ENCODE measurements at places on chromosomes 2 and 18.

- no peak for DNase-seq
These were observed 66.2 kb upstream of the RIT2 start for GRCh38 chr18:43181711-43182110.

- DNase-seq: no peak
These were observed 26.6 kb upstream of the ITGA4 start for GRCh38 chr2:181430406-181431118.

GRCh38 chr2:194730266-194730665 is 926.8 kb upstream of the SLC39A10 start:
- no peak for DNase-seq

DNA sequence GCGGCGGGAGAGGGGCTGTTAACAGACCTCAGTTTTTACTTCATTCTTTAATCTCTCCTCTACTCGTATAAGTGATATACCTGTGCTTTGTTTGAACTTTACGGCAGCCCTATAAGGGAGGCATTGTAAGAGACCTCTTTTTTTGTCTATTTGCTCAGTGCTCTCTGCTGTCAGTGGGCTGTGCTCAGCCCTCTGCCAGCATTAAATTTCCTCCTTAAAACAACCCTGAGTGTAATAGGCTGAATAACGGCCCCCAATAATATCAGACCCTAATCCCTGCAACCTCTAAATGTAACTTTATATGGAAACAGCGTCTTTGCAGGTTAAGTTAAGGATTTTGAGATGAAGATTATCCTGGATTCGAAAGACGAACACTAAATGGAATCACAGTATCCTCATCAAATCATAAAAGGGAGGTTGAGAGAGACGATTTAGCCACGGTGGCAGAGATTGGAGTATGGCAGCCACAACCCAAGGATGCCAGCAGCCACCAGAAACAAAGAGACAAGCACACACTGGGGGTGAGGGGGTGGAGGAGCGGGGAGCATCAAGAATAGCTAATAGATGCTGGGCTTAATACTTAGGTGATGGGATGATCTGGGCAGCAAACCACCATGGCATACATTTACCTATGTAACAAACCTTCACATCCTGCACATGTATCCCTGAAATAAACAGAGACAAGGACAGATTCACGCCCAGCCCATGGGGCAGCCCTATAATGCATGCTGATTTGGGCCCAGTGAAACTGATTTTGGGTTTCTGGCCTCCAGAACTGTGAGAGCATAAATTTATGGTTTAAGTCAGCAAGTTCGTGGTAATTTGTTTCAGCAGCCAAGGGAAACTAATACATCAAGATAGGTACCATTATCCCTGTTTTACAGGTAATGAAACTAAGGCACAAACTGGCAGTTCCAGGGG is 894 bp upstream of the FARSB start:
- DNase-seq: no peak

DNA sequence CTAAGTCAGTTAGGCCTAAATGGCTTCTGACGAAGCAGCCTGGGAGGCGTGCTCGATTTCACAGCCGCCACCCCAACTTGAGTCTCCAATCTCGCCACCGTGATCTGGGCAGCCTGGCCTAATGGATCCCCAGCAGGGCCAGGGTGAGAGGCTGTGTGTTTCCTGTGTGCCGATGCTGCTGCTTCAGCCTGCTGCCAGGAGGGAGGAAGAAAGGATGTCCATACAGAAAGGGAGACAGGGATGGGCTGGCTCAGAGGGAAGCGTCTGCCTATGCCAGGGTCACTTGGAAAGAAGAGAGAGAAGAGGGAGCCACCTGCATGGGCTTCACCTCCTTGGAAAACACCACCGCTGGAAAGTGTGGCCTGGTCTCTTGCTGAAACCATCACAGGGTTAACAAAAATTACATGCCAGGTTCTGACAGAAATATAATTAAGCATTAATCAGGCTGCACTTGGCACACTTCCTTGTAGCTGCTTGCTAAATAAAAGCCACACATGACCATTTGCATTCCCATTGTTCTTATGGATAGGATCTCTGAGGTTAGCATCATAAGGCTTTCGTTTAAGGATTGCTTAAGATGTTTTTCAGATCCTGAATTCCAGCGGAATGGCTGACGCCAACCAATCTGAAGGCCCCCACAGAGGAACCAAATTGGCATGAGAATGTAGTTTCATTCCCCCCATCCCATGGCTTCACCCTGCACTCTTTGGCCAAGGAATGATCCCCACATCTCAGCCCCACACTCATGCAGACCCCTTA is 108.8 kb upstream of the SLC1A4 start:
- DNase-seq: no peak

DNA sequence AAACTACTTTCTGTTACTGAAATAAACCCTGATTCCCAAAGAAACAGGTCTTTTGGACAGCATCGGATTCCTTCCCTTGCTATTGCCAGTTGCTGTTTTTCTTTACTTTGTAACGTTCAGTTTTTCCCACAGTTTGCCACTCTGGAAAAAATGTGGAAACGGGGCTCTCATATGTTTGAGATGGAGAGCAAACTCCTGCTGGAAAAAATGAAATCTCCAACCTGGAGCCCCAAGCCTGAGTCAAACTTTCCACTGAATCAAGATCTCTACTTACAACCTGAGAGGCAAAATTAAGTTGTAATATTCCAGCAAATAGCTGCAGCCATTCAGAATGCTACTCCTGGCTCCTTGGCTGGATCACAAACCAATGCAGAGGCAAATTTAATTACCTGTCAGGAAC is 270.7 kb downstream of the SRBD1 start:
- DNase-seq: no peak

DNA sequence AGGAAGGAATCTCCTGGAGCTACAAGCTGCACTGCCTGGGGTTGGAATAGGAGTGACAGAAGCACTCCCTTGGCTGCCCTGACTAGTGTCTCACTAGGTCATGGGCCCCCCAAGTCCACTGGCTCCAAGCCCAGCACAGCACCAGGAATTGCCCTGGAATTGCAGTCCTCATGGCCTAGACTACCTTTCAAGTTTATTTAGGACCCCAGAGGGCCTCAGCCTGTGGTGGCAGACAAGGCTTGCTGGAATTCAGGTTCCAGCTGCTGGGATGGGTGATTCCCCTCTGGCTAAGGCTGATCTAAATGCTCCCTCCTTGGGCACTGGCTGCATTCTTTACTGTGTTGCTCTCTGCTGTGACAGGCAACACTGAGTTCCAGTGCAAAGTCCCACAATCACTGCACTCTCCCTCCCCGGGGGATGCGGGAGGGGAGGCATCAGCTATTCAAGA is 14.0 kb downstream of the STRADB start:
- no peak for DNase-seq

DNA sequence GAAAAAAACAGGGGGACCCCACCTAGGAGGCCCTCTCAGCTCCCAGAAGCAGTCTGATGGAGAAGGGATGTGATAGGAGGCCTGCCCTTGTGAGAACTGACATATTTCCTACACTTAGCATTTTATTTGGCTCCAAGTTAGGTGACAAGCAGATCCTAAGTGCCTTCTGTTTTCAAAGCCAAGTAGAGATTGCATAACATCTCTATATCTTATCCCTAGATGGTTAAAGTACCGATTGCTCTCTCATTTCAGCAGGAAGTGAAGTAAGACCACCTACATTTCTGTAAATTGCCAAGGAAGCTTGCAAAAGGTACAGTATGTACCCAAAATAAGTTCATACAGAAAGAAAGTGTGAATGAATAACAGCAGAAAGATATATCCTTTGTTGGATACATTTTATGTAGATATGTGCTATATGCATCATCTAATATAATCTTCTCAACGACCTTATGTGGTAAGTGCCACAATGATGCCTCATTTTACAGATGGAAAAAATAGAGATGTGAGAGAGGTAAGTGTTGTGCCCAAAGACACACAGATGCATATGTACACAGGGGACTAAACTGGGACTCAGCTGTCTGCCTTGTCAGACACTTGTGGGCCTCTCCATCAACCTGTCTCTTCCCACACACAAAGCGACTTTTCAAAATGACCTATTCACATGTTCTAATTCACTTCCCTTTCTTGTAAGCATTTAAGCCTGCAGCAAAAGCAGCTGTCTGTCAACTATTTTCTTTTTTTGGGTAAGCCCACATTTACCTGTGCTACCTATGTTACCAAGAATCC is 38.9 kb downstream of the DHRS9 start:
- DNase-seq: no peak

DNA sequence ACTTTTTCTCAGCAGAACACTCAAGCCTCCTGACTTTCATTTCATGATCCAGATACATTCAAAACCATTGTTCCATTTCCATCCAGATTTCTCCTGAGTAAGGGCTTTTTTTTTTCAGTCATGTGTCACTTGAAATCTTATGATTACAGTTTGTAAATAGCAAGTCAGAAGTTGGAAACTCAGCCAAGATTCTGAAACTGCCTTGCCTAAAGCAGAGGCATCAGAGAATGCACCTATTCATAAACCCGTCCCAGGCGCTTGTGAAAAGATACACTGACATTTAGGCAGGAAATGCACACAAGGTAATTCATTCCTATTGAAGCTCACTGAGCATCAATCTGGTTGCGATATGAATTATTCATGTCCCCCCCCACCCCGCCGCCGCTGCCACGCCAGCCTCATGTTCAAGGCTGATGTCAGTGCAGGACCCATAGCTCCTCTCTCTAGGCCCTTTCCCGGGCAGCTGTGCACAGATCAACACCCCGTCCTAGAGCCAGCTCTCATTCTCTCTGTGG is 30.4 kb upstream of the MGAT4A start:
- DNase-seq: no peak

- no peak for DNase-seq
These were observed 772.2 kb downstream of the SUCLG1 start for GRCh38 chr2:83686863-83687262.

GRCh38 chr2:5520463-5520972 is 171.7 kb upstream of the SOX11 start:
- no peak for DNase-seq

DNA sequence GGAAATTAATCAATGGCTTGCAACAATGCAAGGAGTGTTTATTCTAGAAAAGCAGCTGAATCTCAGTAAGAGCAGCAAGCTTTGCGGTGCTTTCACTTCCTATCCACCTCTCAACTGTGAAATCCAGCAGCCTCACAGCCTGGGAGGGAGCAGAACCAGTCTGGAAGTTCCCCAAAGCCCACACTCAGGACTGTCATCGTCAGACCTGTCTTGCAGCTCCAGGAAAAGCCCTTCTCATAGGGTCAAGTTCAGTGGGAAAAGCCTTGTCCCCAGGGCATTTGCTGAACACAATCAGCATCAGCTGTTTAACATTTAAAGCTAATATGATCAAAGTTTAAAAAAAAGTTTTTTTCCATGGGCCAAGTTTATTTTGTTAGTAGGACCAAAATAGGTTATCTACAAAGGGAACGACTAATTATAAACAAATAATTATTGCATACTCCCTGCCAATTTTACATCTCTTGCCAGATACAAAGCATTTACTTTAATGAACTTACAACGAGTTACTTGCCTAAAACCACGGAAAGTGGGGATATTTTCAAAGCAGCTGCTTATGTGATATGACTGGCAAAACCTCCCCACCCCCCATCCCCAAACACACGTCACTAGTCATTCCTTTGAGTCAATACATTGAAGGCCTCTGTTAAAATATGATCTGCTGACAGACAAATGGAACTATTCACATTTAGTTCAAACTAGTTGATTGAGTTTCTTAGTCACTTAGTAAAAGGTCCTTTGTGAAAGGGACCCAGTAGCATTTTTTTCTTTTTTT is 36.8 kb downstream of the PARD6G start:
- no peak for DNase-seq

DNA sequence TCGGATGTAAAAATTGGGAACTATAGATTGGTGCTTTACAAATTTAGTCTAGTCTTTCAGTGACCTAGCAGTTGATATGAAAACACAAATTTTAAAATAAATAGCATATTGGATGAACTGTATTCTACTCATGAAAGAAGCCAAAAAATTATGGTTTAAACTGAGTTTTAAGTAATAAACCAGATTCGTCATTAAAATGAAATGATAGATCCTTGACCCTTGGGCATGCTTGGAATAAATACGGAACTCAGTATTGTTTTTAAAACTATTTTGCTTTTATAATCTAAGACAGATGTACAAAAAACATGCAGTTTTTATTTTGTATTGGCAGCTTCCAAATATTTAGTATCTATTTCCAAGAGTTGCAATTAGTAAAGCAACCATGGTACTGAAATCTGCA is 34.6 kb upstream of the TBR1 start:
- no peak for DNase-seq

GRCh38 chr2:156189143-156189542 is 143.4 kb downstream of the NR4A2 start:
- no peak for DNase-seq

DNA sequence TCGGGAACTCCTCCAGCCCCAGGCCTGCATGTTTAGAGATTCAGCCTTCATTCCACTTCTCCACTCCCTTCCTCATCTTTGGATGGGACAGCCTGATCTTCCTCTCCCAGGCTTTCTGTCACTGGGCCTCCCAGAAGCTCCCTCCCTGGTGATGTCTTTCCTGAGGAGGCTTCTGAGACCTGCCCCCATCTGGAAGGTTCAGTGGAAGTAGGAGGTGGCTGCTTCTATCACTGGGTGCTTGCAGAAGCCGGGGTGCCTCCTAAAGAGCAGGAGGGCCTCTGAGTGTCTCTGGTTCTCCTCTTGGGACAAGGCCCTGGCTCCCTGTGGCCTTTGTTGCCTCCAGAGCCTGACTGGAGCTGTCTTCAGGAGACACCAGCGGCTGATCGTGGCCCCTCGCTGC is 108.7 kb downstream of the CELF4 start:
- no peak for DNase-seq

GRCh38 chr2:68124321-68124720 is 33.4 kb upstream of the PNO1 start:
- DNase-seq: no peak

DNA sequence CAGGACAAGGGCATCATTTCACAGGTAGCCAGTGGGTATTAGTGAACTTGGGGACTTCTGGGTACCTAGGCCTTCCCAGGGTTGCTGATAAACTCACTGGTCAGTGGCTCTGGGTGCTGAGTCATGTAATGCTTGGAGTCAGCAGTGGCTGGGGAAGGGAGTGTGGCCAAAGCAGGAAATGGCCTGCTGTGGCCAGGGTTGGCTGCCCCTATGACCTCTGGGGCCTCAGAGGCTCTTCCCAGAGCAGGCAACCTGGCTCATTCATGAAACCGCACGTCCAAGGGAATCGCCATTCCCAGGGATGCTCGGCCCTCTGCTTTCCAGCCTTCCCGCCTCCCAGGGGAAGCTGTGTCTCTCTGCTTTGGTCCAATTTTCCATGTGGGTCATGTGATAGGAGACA is 294.9 kb downstream of the DYSF start:
- DNase-seq: no peak

- no peak for DNase-seq
These were observed 96.8 kb downstream of the GLI2 start for GRCh38 chr2:120832296-120833070.

- no peak for DNase-seq
These were observed 4.7 kb upstream of the OSBPL1A start for GRCh38 chr18:24402209-24402785.

All from iPS DF 19.7 (cell line).